ENCODE measurements at places on chromosomes 6 and 20.

DNA sequence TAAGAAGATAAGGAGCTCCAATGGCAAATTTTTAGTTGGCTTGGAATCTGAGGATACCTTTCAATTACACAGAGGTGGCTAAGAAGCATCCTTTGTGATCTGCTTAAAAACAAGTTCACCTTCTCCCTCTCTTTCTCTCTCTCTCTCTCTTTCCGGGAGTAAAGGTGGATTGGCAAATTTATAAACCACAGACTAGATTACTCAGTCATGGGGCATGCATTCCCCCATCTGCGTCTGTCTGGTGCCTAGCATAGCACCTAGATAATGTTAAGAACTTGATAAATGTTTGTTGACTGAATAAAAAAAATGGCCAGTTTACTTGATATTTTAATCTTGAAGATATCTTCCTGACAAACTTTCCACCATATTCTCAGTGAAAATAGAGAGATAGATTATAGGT is 312.3 kb downstream of the CDC5L start:
- no peak for DNase-seq

DNA sequence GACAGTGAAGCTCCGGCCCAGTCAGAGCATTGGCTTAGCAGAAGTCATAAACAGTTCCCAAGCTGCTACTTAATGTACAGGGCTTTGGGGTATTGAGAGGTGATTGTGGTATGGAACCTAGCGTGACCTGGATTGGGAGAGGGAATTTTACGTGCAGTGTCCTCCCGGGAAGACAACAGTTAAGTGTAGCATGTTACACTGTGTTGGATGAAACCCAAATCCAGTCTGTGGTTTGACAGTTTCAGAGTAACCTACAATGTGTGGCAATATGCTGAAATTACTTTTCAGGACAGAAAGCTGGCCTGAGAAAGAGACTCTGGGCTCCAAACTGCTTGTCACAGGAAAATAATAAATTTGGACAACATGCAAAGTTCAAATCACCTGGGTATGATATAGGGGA is 28.1 kb upstream of the RALGAPA2 start:
- no peak for DNase-seq

DNA sequence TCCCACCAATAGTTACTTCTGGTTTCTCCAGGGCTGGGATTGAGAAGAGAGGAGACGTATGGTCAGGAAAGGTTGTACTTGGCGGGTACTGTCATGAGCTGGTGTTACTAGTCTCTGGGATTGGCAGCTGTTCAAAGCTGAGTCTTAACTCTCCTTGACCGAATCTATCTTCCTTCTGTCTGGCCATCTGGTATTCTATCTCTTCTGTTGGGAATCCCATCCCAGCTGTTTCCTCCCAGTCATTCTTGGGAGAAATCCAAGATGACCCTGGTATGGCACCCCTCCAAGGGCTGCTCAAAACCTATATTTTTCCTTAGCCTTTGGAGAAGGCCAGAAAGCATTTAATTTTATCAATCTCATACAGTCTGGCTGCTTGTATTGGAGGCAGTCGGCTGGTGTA is 287.0 kb upstream of the CHD6 start:
- no peak for DNase-seq

DNA sequence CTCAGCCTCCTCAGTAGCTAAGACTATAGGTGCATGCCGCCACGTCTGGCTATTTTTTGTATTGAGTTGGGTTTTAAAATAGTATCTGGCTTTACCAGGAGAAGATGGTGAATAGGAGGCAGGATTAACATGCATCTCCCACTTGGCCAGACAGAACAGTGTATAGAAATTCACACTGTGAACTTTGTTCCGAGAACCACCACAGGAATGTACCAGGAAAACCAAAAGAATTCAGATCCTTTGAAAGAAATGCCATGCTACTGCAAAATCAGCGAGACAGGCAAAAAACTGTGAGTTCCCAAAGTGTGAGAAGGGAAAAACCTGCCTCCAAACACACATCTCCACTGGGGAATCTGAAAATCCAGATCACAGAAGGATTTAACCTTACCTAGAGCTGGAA is 327.6 kb downstream of the NKAIN2 start:
- no peak for DNase-seq

GRCh38 chr20:48528346-48528745 is 299.5 kb downstream of the PREX1 start:
- no peak for DNase-seq

- no peak for DNase-seq
These were observed 255.8 kb downstream of the BTBD3 start for GRCh38 chr20:12173347-12174012.

GRCh38 chr20:56350842-56351241 is 7.9 kb upstream of the FAM210B start:
- no peak for DNase-seq

GRCh38 chr6:45584127-45584526 is 206.4 kb upstream of the SUPT3H start:
- DNase-seq: no peak

DNA sequence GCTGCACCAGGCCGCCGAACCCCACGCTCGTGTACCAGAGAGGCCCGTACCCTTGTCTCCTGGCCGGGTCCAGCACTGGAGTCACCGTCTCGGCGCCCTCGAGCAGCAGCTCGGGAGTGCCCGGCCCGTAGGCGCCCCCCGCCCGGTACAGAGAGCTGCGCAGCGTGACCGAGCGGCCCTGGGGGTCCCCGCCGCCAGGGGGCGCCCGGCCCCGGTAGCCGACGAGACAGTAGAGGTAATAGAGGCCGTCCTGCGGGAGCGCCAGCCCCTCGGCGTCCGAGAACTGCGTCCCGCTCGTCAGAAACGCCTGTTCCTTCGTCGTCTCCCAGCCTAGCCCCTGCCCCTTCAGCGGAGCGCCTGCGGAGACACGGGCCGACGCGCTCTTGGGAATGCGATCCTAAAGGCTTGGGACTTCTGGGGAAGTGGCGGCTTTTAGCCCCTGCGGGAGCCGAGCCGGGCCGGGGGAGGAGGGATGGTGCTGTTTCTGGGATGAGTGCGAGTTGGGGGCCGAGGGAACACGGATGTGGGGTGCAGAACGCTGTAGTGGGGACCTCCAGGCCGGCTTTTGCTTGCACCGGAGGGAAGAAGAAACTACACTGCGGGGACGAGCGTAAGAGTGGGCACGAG is 1.3 kb downstream of the LTB start:
- DNase-seq: peak; percentile 83

DNA sequence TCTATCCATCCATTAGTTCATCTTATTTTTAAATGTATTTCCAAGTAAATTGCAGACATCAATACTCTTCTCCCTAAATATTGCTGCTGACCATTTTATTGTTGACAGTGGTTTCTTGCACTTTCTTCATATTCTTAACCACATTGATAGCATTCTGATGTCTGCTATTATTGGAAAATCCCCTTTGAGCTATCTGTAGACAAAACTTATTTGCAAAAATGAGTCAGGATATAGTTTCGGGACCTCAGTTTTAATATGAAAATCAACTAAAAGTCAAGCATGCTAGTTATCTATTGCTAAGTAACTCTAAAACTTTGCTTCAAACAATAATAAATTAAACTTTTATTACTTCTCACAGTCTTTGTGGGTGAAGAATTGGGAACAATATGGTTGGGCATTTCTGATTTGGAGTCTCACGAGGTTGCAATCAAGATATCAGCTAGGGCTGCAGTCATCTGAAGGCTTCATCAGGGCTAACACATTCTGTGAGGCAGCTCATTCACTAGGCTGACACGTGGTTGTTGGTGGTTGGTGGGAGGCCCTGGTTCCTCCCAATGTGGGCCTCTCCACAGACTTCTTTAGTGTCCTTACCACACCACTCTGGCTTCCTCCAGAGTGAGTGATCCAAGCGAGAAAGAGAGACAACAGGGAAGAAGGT is 32.7 kb downstream of the CD109 start:
- no peak for DNase-seq

- no peak for DNase-seq
These were observed 51.0 kb downstream of the RPS12 start for GRCh38 chr6:132865364-132865763.

Data from stimulated activated CD8-positive, alpha-beta memory T cell treated with anti-CD3 and anti-CD28 coated beads, Interleukin-4, amount 100 ng/mL, for 1 hour (primary cell).